ENCODE measurements at places on chromosomes 1 and 21.

DNA sequence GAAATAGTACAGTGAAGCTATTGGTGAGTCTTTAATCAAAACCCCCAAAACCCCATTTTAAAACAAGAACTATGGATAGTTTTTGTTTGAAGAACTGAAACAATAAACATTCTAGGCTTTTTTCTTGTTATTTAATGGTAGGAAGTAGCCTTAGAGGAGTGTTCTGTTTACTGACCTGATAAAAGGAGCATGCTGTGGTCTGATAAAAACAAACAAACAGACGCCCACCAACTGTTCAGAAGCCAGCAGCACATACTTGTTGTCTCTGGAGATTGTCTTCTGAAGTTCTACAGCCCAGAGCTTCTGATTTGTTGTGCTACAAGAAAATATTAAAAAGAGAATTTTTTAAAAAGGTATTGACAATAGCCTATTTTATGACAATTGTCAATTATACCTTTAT lies 54.1 kb upstream of the CFAP298 start:
- no peak for DNase-seq

GRCh38 chr1:109613361-109614147 lies 5.9 kb downstream of the GNAT2 start:
- DNase-seq: no peak

GRCh38 chr1:32861904-32862695 lies 8.6 kb downstream of the FNDC5 start:
- no peak for DNase-seq

GRCh38 chr1:69540052-69540451 lies 27.7 kb upstream of the LRRC7 start:
- DNase-seq: no peak

- DNase-seq: no peak
Measured at GRCh38 chr1:109270623-109271317, 12.2 kb downstream of the PSRC1 start.

GRCh38 chr1:15153184-15153841 lies at the start of gene TMEM51:
Gene TMEM51 (plus strand): TSS chr1:15153747. CDS start chr1:15215088, 61,341 bp downstream.
- no peak for DNase-seq

- no peak for DNase-seq
Measured at GRCh38 chr1:201916649-201917249, 28.1 kb downstream of the SHISA4 start.

DNA sequence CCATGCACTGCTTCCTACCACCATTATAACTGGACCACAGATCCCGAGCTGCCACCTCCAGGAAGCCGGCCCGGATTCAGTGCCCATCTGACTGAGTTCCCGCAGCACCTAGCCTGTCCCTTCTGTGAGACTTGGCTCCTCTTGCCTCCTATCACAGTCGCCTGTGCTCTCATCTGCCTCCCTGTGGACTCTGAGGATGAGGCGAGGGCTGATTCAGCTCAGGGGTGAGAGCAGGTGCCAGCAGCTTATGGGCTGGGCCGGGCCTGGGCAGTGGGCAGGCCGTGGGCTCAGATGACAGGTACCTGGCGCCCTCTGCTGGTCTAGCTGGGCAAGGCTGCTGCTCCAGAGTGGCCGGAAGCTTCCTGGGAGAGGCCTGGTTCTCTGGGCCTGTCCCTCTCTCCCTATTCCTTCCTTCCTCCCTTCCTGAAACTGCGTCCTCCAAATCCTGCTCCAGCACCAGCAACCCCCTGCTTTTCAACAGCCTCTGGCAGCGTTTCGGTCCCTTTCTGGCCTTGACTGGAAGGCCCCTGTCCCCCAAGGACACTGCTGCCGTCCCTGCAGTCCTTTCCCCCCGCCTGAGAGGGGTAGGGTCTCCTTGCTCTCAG lies 17.3 kb upstream of the PCSK9 start:
- peak; percentile 63 for DNase-seq

DNA sequence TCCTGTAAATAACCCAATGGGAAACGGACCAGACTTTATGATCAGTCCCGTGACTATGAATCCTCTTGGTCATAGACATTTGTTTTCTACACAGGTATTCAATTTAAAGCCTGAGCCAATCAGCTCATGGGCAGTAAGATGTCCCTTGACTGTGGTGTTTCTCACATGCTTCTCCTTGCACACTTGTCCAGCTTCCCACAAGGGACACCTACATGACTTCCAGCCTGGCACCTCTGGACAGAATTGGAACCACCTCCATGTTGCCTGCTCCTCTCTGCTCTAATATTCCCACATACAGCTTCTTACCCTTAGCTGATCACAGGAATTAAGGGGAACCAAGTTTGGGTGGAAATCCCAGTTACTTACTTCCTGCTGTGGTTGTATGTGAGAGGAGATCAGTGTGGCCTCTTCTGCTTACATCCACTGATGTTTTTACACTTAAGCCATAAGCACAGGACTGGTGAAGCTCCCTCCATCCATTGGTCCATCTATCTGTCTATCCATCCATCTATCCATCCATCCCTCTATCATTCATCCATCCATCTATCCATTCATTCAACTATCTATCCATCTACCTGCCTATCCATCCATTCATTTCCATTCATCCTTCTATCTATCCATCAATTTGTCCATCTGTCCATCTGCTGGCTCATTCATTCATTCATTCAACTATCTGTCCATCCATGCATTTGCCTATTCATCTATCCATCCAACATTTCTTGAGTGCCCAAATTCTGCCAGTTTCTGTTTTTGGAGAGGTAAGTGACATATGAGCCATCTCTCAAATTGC lies 16.4 kb downstream of the RUNX1 start:
- DNase-seq: no peak

- DNase-seq: no peak
Measured at GRCh38 chr1:216812966-216813365, 89.7 kb upstream of the ESRRG start.

GRCh38 chr1:201808633-201808990 lies 20.3 kb upstream of the IPO9 start:
- no peak for DNase-seq

DNA sequence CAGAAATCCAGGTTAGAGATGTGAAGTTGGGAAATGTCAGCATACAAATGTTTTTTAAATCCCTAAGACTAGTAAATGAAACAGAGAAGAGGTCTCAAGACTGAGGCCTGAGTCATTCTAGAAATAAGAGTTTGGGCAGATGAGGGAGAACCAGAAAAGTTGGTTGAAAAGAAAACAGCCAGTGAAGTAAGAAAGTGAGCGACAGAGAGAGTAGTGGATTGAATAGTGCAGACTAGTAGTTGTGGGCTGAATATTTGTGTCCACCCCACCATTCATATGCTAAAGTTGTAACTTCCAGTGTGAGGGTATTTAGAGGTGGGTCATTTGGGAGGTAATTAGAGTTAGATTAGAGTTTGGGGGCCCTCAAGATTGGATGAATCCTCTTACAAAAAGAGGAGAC lies 889.2 kb downstream of the TTLL7 start:
- DNase-seq: no peak

GRCh38 chr1:160366731-160367515 lies at the start of gene NHLH1:
Gene NHLH1 (plus strand): TSS chr1:160367071. CDS start chr1:160370732, 3,661 bp downstream.
- no peak for DNase-seq

DNA sequence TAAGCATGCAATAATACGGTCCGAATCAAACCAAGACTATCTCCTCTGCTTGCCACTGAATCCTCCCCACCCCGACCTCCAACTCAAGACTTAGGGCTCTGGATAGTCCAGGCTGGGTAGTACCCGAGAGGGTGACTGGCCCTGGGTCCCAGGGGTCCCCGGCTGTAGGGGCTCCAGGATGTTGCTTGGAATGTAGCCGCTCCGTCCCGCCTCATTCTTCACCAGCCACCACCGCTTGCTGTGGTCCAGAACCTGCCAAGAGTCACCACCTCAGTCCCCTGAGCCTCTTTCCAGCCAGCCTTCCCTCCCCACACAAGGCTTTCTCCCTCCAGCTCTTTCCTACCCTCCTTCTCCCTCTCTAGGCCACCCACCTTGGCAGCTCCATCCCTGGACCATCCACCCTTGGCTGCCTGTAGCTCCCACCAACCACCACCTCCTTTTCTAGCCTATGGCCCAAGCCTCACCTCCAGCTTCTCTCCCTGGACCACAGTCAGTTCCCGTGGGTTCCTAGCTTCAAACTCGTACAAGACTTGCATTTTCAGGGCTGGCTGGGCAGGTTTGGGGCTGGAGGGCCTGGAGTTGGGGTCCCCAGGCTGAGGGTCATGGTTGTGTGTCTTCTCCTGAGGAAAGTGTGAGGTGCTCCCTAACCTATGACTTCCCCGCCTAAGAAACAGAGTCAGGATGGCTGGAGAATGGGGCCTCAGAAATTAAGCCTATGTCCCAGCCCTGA lies 10.9 kb upstream of the GSTM3 start:
- DNase-seq: no peak

DNA sequence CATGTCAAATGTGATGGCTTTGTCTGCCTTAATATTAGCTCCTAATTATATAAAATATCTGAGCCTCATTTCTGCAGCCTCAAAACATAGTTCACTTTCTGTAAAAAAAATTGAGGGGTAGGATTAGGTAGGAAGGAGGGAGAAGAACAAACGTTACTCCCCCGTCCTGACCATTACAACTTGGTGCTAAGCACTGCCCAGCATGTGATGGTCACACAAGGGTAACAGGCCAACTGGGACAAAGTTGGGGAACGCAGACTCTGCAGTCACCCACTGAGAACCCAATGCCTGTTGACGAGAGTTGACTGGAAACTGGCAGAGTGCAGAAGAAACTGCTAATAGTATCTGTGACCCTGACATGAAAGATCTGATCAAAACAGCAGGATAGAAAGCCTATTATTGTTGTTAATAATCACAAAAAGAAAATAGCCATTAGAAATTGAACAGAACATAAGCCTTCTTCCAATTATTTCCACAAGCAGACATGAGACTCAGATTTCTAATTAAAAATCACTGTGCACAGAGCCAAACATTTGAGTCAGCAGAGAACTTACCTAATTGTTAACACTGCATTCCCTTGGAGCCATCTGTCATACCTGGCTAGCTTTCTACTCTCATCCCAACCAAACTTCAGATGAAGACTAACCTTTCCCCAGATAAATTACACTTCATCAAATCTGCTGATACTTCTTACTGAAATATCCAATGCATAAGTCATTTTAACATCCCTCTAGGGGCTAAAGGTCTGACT lies 5.5 kb downstream of the SORT1 start:
- DNase-seq: no peak

DNA sequence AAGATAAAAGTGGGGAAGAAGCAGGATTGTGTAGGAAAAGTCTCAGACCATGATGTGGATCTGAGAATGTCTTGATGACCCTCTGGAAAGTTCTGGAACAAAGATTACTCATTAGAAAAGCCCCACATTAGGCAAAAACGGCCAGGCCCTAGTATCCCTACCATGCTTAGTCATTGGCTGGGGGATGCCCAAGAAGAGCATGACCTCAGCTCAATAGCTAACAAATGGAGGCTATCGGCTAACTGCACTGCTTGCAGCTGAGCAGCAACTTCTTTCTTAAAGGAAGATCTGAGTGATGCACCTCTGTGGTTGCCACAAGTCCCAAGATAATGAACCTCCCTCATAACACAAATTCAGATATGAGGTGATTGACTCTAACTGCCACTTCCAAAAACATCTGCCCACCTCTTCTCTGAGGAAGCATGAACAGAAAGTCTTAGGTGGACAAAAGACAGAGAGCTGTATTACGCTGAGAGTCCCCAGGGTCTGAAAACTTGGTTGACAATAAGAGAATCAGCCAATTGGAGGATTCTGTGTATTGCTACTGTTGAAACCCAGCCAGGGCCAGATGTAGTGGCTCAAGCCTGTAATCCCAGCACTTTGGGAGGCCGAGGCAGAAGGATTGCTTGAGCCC lies 64.6 kb upstream of the AK4 start:
- no peak for DNase-seq

DNA sequence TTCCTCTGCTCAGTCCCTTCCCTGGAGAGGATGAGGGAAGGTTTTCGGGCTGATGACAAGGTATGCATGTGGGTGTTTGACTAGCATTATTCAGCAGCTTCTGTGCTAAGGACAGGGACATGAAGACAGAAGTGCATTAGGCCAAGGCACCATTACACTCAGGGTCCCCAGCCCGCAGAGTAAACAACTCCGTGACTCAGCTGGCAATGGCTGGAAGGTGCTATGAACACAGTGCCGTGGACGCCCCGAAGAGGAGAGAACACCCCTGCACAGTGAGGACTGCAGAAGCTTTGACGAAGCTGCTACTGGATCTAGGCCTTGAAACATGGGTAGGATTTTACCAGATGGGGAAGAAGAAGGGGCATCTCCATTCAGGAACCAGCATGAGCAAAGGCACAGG lies 13.7 kb upstream of the EPS8L3 start:
- no peak for DNase-seq

GRCh38 chr1:70383483-70383882 lies 27.6 kb upstream of the CTH start:
- no peak for DNase-seq

- peak; percentile 7 for DNase-seq
Measured at GRCh38 chr21:46122758-46123683, 25.1 kb downstream of the COL6A2 start.

- no peak for DNase-seq
Measured at GRCh38 chr1:111496398-111496797, 7.0 kb downstream of the ADORA3 start.

GRCh38 chr1:22447621-22448111 lies 4.0 kb upstream of the ZBTB40 start:
- no peak for DNase-seq

DNA sequence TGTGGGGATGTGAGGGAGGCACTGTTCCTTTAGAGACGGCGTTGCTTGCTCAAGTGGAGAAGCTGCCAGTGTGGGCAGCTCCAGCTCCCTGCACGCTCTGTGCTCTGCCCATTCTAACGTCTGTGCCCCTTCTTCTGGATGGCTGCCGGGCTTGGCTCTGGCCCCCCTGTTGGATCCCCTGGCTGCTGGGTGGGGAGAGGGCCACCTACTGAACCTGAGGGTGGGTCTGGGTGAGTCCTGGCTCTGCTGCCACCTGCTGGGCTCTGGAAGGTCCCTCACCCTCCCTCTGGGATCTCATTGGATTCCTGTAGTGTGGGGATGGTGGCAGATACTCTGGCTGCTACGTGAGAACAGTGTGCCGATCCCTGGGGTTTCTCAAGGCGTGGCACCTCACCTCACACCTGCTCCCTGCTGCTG lies 5.0 kb downstream of the PFKL start:
- peak; percentile 57 for DNase-seq

GRCh38 chr1:33346927-33347649 lies 26.2 kb upstream of the A3GALT2 start:
- DNase-seq: no peak

DNA sequence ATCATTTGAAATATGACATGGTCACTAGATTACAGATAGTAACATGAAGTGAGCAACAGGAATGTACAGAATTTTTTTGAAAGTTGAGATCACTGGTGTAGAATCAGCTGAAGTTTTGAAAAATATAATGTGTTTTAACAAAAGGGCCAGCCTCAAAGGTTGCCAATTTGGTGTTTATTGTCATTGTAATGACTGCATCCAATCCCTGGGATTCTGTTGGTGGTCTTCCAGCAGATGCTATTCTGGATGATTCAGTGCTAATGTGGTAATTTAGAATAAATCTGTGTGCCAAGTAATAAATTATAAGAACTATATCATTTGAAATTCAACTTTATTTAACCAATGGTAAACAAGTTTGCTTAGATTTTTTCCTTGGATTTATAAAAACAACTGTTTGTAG lies 436.4 kb upstream of the PKN2 start:
- no peak for DNase-seq

DNA sequence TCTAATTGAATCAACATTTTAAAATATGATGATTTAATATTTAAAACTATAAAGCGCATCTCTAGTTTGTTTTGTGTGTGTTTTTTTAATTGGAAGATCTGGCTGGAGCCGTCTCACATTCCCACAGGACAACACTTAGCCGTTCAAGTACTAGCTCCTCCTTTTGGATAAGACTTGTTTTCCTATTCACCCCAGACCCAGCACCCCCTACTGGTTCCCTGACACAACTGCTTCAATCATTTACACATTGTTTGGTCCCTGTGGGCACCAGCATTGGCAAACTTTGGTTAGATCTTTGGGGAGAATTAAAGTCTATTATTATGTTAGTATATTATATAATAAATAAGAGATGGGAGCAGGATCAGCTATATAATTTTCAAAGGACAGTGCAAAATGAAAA lies 34.5 kb downstream of the TYW3 start:
- DNase-seq: no peak

Measured in activated naive CD4-positive, alpha-beta T cell treated with anti-CD3 and anti-CD28 coated beads, Interleukin-2, amount 50 U/mL, for 16 hours (primary cell).